Adrenal gland (tissue), 19 donors: ENCODE measurements at places on chromosomes 5 and 9. TPM values are rescaled to one million over a fixed set of nuclear protein-coding genes. Genes with fewer than 3 reads are reported as not detected.

Gene CDX1
- polyA plus RNA-seq: 0.17 TPM

Gene RIGI
- polyA plus RNA-seq: 4.8 TPM

Gene ABLIM3
- 10.4 TPM for polyA plus RNA-seq

Gene NAIP
- 9.0 TPM for polyA plus RNA-seq

DNA sequence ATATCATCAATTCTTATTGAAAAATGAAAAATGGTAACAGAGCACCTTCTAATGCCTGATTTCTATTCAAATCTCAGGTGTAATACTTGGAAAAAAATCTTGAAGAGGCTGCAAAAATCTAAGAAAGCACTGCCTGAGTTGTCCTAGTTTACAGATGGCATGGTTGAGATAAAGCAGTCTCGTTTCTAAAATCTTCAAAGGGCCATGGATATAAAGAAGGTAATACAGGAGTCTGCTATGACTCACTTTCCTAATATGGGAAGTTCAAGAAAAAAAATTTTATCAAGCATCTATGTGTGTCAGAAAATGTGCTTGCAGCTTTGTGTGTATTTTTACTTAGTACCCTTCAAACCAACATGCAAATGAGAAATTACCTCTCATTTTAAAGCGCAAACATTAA lies 163.3 kb downstream of the DMAC1 start:
- no peak for DNase-seq

DNA sequence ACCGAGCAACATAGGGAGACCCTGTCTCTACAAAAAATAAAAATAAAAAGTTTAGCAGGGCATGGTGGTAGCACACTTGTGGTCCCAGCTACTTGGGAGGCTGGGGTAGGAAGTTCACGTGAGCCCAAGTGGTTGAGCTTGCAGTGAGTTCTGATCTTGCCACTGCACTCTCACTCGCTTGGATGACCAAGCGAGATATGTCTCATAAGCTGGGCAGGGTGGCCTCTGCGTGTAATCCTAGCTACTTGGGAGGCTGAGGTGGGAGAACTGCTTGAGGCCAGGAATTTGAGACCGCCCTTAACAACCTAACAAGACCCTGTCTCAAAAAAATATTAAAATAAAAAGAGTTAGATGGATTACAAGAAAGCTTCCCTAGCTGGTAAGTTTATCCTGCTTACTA lies 32.5 kb downstream of the RASA1 start:
- DNase-seq: no peak

DNA sequence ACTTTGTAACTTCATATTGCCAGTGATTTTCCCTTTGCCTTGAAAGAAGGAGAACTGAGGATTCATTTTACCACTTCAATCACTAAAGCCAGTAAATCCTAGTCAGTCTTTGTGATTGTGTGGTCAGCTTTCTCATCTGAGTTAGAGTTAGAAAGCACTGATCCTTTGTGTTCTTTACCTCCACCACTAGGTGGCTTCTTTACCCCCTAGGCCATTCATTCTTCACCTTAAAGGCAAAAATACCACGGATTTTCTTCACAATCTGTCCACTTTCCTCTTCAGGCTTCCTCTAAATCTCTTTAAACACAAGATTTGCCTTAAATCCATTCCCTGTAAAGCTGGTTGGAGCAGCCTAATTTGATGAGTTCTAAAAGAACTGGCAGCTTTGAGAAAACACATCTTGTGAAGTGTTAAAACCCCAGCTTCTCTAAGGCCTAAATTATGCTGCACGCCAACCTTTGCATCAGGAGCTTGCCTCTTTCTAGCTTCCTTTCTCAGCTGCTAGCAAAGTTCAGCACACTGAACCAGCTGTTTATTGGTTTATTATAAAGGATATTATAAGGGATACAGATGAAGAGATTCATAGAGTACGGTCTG lies 20.4 kb downstream of the BDP1 start:
- no peak for DNase-seq

- no peak for DNase-seq
These were observed 437 bp upstream of the TRIM41 start for GRCh38 chr5:181222630-181223057.

DNA sequence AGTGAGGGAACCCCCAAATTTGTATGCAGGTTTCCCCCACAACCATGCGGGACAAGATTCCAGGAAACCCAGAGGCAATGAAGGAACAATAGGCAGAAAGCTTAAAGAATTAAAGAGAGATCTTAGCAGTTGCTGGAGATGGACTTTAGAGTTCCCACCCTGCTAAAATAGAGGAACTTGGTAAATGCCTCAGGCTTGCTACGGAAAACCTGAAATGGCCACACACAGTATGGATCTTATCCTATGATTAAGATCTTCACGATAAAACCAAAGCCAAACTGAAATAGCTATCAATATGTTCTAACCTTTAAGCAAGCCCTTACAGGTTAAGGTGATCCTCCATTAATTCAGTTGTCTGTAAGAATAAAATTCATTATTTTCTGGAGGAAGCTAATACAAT lies 148.3 kb downstream of the RANBP17 start:
- DNase-seq: no peak

DNA sequence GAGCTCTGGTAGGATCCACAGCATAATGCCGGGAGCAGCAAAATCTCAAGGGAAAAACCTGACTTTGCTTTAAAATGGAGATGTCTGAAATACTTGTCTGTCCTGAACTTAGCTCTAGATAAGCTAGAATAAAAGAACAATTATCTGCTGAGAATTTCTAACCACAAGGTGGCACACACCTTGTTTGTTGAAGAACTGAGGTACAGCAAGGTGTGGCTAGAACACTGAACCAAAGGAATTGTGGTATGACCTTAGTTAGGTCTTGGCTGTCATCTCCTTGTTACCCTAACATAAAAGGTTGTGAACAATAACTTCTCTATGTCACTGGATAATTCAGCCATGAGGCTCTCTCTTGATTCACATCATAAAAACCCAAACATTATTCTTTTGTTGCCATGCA lies 72.3 kb upstream of the ANXA1 start:
- no peak for DNase-seq

- DNase-seq: no peak
These were observed 476.0 kb upstream of the CD180 start for GRCh38 chr5:67672636-67673035.

- no peak for DNase-seq
These were observed 411 bp upstream of the GABRG2 start for GRCh38 chr5:162067162-162067561.

DNA sequence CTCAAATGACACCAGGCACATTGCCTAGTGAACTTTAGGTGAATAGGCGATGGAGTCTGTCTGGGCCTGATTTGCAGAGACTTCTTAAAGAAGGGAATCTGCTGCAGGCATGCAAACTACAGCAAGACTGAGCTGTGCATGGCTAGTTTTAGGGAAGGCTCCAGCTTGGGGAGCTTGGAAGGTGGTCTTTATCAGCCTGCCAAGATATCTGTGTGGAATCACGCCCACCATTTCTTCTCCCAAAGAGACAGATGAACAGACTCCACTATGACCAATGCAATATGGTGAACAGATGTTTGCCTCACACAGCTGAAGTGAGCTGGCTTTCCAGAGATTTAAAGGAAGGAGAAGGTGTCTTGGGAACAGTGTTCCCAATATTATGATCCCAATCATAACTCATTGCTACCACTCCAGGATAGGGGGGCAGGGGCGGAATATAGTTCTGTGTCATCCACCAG lies 129.0 kb upstream of the HMHB1 start:
- DNase-seq: no peak
